Stimulated activated naive B cell treated with anti-CD40 and anti-IgM and Interleukin-4, amounts not matched to agents 10 μg/mL and 1 μg/mL and 100 μg/mL, for 72 hours (primary cell): ENCODE measurements at places on chromosomes 13 and 19.

- DNase-seq: no peak
Measured at GRCh38 chr13:113077953-113078901, 27.4 kb upstream of the F7 start.

- no peak for DNase-seq
Measured at GRCh38 chr13:27125357-27126282, 46.0 kb downstream of the USP12 start.

- DNase-seq: no peak
Measured at GRCh38 chr19:13017306-13018034, 22.2 kb downstream of the NFIX start.

GRCh38 chr19:54660964-54661363, 1.8 kb upstream of the LILRB4 start:
- DNase-seq: peak; percentile 28

DNA sequence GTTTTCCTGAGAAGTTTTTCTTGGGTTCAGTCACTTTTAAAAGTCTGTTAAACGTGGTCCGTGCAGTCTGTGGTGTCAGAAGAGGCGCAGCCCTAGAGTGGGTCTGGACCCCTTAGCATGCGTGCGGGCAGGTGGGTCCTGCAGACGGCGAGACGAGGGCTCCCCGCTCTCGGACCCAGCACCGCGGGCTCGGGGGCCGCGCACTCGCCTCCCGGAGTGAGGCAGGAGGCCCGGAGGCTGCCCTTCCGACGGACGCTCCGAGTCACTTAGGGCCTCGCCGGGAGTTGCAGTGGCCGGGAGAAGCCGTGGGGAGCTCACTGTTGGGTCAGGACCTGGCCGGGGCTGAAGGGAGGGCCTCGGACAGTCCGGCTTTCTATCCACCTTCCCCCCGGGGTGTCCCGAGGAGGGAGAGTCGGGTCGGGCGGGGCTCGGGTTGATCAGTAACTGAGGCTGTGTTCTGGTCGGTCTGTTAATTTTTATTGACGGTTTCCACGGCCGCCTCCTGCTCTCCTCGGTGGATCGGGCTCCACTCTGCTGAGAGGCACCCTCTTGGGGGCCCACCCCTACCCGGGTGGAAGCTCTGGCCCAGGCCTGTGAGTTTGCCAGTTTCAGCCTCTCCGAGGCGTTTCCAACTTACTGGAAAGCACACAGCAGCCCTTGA, 1.3 kb downstream of the PTBP1 start:
- DNase-seq: no peak

DNA sequence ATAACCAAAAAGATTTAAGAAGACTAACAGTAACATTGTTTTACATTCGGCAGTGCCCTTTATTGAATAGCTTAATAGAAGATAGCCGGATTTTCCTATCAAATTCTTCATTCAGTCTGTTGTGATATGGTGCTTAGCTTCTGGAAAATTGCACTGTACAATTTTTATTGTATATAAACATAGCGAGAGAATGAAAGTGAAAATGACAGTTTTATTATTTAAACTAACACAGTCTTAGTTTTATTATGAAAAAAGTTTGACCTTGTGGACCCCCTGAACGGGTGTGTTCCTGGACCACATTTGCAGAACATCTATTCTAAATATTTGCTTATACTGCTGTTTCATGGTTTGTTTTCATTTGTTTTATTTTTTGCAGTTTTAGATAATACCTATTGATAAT, 8.6 kb downstream of the ITM2B start:
- no peak for DNase-seq

GRCh38 chr19:36215276-36216123, 594 bp downstream of the ZNF146 start:
- no peak for DNase-seq

DNA sequence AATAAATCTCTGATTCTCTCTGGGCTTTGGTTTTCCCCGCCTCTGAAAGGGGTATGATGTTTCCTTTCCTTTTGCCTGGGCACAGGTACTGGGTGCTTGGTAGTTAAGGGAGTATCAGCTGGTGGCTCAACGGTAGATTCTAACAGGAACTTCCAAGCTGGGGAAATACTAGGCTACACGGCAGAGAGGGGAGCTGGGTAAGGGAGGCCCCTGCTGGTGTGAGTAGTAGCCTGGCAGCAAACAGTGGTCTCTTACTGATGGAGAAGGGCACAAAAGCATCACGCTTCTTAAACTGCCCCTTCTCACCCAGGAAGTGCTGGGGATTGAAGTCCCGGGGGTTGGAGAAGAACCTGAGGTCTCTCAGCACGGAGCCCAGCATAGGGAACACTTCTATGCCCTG, 26.9 kb upstream of the CYP2A7 start:
- DNase-seq: no peak

DNA sequence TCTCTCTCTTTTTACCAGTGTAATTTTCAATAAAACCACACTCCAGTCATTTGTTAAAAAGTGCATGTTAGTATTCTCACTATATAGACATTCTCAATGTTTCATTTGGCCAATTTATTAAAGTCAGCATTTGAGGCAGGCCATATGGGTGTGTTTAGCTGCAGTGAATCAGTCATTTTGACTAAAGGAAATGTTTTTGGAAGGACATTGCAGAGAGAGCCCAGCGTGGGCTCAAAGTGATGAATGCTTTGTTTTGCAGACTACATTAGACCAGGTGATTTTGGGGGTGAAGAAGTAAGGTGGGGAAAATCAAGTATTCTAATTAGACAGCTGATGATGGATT, 116.7 kb downstream of the POSTN start:
- no peak for DNase-seq

DNA sequence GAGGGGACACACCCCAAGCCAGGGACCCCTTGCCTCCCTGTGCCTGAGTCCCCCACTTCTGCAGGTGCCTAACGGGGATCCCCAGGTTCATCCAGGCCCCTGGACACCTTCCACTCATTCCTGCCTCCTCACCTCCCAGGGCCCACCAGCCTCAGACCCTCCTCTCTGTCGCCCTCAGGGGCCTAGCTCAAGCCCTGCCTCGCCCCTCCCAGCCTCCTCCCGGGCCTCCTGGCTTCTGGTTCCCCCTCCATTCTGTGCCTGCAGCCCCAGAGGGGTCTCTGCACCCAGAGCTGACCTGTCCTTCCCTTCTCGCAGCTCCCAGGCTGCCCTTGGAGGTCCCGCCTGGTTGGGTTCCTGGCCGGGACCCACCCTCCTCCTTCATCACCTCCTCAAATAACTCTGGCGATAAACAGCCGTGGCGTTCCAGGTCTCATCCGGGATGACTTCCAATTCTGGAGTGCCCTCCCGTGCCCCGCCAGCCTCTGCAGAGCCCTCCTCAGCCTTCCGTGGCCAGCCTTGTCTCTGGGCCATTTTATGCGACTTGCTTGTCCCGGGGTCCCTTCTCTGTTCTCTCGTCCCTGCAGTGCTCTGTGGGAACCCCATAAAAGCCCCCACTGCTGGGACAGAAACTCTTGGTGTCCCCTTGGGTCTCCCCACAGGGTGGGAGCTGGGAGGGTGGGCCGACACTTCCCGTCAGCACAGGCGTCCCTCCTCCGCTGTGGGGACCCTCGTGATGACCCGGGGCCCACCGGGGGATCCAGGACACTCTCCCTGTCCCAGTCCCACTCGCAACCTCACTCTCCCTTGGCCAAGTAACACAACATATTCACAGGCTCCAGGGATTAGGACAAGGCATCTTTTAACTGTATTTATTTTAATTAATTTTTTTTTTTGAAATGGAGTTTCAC, 9.2 kb downstream of the JOSD2 start:
- no peak for DNase-seq

DNA sequence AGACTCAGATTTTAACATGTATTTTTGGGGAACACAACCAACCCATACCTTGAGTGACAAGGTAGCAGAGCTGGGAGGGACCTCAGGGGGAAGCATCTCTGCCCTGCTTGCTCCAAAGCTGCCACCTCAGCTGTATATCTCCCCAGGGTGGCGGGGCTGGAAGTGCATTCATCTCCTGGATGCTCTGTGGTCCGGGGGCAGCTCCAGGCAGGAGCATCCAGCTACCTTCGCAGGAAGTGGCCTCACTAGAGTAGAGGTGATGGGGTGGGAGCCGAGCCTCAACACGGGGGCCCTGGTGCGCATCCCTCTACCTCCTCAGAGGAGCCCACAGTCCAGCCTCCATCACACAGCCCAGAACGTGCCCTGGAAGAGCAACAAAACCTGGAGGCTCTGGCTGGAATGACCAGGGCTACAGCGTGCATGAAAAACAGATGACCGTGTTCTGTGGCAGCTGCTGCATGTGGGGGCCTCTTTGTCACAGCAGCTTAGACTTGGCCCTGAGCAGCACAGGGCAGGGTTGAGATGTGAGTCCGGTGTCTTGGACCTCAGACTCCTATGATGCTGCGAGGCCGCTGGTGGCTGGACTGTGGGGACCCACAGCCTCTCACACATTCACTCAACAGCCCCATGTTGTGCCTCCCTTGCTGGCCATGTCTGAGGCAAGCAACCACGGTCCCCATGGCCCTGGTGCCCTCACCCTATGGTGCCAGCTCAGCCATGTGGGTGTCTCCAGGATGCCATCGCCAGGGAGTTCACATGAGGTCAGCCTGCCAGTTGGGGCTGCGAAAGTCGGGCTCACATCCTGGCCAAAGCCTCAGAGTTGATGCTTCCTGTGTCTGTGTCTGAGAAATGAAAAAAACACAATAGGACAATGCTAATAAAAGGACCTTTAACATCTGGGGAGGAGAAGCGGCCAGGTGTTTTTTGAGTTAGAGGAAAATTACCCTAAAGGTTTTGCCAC, 17.1 kb upstream of the GAS6 start:
- DNase-seq: no peak

GRCh38 chr13:47484548-47484947, 516.5 kb downstream of the SUCLA2 start:
- DNase-seq: no peak

DNA sequence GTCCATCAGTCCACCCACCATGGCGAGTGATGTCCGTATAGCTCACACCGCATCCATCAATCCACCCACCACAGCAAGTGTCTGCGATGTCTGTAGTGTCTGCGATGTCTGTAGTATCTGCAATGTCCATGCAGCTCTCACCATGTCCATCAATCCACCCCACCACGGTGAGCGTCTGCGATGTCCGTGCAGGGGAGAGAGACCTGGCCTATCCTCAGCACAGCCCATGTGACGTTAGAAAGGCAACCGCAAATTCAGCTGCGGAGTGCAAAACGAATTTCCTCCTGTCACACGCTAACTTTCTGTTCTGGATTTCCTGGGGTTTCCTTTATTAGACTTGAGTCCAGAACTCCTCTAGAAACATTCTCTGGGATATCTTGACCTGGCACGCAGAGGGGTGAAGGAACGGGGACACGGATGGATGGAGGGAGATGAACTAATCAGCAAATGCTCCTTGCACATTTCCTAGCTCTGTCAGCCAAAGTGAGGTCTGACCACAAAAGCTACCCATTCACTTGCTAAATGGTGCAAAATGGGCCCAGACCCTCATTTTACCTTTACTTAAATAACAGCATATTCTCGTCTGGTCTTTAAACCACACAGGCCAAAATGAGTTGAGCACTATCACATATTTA, 18.3 kb downstream of the RASA3 start:
- no peak for DNase-seq

DNA sequence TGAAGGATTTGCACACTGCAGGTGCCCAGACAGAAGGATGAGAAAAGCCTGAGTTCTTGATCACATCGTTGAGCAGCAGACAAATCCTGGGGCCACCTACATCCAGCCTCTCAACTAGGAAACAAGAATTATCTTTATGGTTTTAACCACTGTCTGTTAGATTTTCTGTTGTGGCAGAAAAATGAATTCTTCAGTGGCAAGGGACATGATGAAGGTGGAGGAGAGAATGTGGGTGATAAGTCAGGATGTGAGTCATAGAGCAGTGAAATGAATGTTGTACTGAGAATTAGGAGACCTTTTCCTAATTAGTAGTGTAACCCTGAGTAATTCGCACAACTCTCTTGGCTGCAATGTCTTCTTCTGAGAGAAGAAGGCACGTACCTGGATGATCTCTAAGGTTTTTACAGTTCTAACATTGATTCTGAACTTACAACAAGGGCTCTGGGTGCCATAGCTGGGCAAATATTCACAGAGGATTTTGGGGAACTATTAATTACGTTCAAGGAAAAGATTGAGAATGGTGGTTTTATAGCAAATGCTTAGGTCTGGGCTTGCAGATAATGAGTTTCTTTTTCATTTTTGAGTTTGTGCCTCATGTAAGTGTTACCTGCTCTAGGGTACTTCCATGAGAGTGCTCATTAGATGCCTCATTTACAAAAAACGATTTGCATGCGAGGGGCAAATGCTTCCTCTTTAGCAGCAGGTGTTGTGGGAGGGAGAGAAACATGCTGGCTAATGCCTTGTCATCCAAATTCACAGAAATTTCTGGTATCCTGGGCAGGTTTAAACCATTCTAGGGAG, 111.0 kb upstream of the KL start:
- no peak for DNase-seq

DNA sequence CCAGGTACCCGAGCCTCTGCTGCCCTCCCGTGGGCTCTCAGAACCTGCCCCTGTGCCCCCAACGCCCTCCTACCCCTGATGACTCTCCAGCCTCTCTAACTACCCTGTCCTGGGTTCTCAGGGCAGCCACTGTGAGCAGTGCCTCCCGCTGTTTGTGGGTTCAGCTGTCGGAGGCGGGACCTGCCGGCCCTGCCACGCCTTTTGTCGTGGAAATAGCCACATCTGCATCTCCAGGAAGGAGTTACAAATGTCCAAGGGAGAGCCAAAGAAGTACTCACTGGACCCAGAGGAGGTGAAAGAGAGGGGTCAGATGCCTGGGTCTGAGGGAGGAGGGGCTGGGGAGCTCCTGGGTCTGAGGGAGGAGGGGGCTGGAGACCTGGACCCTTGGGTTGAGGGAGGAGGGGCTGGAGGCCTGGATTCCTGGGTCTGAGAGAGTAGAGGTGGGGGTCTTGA, 20.0 kb downstream of the CNFN start:
- no peak for DNase-seq

DNA sequence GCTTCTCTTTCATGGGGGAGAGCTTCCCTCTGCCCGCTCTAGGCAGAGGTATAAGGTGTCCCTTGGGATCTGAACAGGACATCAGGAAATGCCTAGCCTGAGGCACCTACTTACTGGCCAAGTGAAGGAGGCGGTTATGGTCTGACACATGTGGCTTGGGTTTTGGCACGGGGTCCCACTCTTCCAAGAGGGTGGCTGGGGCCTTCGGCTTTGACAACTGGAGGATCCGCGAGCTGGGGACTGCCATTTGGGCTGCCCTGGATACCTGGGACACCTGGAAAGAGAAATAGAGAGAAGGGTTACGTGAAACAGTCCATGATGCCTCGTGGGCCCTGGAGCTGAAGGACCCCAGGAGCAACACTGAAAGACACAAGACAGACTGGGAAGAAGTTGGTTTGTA, 22.4 kb upstream of the MIER2 start:
- no peak for DNase-seq

- no peak for DNase-seq
Measured at GRCh38 chr13:85186356-85187045, 612.7 kb downstream of the SLITRK6 start.
